Dermis blood vessel endothelial cell (primary cell): ENCODE measurements at places on chromosomes 2 and 18. TPM values are rescaled to one million over a fixed set of nuclear protein-coding genes. Genes with fewer than 3 reads are reported as not detected.

LCT gene
- total RNA-seq = under 0.01 TPM in 1 of 2 replicates, not detected in the other

DNA sequence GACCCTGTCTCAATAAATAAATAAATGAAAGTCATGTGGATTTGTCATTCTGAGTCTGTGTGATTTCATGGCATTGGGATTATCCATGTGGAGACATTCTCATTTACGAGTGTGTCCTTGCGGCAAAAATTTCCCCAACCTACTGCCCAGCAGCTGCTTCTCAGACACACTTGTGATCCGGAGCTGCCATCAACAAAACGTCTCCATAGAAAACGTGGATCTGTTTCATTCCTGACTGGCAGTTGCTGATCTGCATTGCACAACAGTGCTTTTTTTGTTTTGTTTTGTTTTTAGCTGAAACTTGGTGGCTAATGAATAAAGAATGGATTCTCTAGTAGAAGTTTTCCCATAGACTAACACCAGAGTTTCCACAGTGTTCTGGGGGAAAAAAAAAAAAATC lies 74.7 kb downstream of the TGIF1 start:
- no peak for DNase-seq

DNA sequence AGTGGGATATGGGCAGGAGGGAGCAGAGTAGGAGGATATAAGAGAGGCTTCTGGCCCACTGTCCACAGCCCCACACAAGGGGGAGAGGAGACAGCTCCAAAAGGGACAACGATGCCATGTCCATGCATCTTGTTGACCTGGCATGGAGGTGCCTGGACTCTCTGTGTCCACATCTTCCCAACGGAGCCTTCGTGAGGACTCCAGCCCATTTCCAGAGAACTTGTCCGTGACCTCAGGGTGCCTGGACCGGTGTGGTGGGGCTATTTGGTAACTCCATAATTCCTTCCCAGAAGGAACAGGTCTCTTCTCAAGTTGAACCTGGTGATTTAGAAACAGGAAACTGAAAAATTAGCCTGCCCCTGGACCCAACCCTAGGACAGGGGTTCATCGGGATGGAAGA lies 133.9 kb downstream of the CYP26B1 start:
- no peak for DNase-seq

GRCh38 chr2:190158798-190159434 lies 96.4 kb upstream of the MSTN start:
- peak; percentile 6 for DNase-seq

MAP3K19 gene
- not detected in 2 replicates for total RNA-seq

GRCh38 chr2:46350029-46350689 lies 53.0 kb downstream of the EPAS1 start:
- DNase-seq = peak; percentile 95

GULP1 gene
- total RNA-seq = 15.7 and 17.2 TPM in 2 replicates

TRIM43 gene
- not detected in 2 replicates for total RNA-seq

GRCh38 chr2:113910110-113910717 lies 20.3 kb downstream of the ACTR3 start:
- peak; percentile 38 for DNase-seq

KCMF1 gene
- total RNA-seq = 65.9 and 97.5 TPM in 2 replicates

DNA sequence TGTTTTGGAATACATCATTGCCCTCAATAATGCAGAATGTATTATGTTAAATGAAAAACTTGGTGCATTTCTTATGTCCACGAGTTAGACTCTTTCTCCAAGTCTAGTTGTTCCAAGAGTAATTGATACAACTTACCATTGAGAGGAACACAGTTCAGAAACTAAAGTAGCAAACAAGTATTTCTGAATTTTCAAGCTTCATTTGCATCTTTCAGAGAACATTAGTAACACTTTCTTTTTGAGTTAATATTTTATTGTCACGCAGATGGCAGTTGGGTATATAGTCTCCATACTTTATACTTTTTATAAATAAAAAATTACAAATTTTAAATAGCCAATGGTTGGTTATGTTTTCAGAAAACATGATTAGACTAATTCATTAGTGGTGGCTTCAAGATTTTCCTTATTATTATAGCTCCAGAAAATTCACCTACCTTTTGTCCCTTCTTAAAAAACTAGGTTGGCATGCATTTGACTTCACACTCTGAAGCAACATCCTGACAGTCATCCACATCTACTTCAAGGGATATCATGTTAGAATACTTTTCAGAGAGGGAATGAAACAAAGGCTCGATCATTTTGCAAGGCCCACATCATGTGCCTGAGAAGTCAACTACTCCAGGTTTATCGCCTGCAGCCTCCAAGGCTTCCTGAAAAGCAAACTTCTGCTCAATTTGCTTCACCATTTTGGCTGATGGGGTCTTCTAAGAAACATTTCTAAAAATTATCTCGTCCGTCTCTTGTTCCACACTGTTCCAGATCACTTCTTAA lies 29.9 kb downstream of the LYPD6B start:
- DNase-seq = no peak

SOS1 gene
- total RNA-seq = 13.1 and 24.9 TPM in 2 replicates

GRCh38 chr2:210558708-210559107 lies 2.3 kb downstream of the CPS1 start:
- DNase-seq = peak; percentile 42

DNA sequence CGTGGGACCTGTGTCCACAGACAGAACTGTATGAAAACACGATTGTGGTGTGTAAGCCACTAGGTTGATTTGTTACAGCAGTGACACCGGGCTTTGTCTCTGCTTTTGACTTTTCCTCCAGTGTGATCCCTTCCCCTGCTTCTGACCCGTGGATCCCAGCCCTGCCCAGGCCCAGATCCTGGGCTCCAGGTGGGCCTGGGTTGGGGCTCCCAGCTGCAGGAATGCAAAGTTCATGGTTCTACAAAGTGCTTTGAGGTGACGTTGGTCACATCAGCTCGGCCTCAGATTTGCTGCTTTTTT lies 26.8 kb downstream of the HPCAL1 start:
- no peak for DNase-seq

GRCh38 chr2:22035361-22035830 lies 911.6 kb downstream of the TDRD15 start:
- DNase-seq = no peak

PRSS56 gene
- total RNA-seq = not detected in 2 replicates

DNA sequence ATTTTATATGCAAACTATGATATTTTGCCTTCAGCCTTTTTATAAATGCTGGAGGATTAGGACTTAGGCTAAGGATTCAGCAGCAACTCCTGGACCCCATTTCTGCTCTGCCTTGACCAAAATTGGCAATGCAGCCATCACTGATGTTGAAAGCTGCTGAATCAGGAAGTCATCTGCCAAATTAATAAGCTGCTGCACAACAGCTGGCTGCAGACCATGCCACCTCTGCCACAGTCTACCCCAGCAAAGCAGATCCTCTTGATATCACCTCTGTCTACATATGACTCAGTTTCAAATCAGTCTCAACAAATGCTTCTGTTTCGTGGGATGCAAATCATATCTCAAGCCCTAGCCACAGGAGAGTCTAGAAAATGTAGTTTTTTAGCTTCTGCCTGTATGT lies 7.1 kb upstream of the SOS1 start:
- no peak for DNase-seq

SERPINE2 gene
- 2.3 and 5.1 TPM in 2 replicates for total RNA-seq

GRCh38 chr18:49921318-49921985 lies 108.1 kb upstream of the ACAA2 start:
- no peak for DNase-seq

GRCh38 chr18:45976566-45976965 lies 9.4 kb upstream of the EPG5 start:
- no peak for DNase-seq

TFPI gene
- 1,082 and 1,146 TPM in 2 replicates for total RNA-seq

DNA sequence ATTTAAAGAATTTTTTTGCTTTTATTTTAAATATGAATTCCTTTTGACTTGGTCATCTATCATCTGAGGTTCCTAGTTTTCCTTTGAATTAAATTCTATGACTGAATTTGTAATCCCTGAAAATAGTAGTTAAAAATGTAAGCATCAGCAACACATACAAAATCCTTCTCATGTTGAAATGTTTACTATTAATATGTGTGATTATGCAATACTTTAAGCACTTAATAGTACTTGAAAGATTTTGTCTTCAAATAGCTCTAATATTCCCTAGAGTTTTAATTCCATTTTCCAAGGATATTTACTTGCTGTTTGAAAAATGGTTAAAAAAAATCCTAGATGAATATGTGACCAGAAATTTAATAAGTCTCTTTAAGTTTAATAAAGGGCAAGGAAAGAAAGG lies 26.6 kb upstream of the SPATS2L start:
- DNase-seq = no peak

DNA sequence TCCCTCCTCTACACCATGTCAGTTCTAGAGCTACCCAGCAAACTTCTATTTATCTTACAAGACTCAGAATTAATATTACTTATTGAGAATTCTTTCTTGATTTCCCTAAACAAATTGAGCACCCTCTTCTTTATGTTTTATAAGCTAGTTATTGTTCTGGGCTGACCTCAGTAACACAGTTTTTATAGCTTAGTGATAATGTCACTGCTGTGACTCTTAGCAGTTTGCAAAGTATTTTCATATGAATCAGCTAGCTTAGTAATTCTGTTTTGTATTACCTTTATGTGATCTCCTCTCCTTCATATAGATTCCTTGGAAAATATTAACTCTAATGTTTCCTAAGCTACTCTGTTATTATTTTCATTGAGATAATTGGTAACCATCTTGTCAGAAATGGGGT lies 114.9 kb downstream of the PMS1 start:
- DNase-seq = no peak

- peak; percentile 48 for DNase-seq
Measured at GRCh38 chr2:65227020-65227455, 593 bp upstream of the ACTR2 start.

DNA sequence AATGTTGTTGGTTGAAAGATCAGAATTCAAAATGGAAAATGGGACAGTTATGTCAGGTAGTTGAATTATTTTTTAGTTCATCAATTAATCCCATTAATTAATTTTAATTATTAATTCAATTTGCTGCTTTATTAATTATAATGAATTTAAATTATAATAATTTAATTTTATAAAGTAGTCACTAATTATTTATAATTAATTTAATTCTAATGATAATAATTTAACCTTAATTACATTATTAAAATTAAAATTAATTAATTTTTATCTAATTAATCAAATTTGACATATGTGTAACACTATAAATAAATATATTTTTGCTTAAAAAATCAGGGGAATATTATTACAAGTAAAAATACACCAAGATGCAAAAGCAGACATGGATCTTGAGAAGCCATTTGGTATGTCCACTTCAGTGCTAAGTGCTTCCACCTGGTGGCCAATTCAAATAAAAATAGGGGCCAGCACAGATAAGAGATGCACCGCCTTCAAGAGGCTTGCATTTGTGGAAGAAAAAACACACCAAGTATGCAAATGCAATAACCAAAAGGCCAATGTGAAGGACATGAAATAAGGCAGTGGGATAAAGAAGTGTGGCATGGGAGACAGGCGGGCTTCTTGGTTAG lies 73.2 kb downstream of the MBP start:
- peak; percentile 82 for DNase-seq

GRCh38 chr18:13370995-13371625 lies 152.6 kb downstream of the LDLRAD4 start:
- no peak for DNase-seq

LRRC30 gene
- total RNA-seq = not detected in 2 replicates

DNA sequence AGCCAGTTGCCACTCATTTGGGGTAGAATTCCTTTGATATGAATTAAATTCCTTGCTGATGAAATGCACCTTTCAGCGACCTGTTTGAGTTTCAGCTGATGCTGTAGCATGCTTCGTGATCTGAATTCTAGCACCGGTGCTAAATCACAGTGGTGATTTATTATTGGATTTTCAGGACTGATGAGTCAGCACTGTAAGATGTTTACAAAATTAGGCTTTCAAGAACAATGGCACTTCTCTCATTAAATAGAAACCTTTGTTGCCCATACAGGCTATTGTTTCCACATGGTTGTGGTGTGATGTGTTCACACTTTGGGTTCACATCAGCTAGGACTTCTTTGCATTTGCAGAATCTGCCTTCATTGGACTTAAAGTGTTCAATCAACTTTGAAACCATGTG lies 687.7 kb downstream of the ARHGAP15 start:
- DNase-seq = no peak

- DNase-seq = no peak
Measured at GRCh38 chr2:44680983-44681531, 260.4 kb upstream of the SIX3 start.

SUMO1 gene
- 123 and 132 TPM in 2 replicates for total RNA-seq

GRCh38 chr2:4134551-4135550 lies 431.5 kb downstream of the DCDC2C start:
- DNase-seq = no peak

DNA sequence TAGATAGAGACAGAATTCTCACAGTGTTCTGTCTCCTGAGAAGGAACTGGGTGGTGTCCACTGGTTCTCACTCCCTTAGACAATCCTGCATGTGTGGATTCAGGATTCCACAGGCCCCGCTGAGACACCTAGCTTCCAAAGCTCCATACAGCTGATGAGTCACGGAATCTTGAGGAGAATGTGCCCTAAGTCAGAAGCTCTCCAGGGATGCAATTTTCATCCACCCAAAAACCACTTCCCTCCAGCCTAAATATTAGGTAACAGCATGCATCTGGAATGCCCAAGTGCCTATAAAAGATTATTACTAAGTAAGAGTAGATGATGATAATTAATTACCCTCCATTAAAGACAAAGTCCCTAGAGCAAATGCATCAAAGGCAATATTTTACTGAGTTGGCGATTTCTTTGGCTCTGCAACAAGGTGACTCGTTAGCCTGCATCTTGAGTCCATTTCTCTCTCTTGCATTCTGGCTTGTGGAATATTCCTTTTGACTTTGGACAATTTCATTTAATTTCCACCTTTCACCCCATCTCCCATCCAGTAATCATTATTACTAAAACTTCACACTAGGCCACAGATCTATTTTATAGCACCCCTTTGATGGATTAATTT lies 475.1 kb downstream of the TNS1 start:
- no peak for DNase-seq

UPP2 gene
- total RNA-seq = not detected in 2 replicates

GORASP2 gene
- total RNA-seq = 22.0 and 30.3 TPM in 2 replicates

MPHOSPH10 gene
- total RNA-seq = 17.4 and 18.9 TPM in 2 replicates

RAD51AP2 gene
- total RNA-seq = not detected in 2 replicates

DCAF17 gene
- 21.0 and 21.8 TPM in 2 replicates for total RNA-seq

PTMA gene
- 1,131 and 1,294 TPM in 2 replicates for total RNA-seq

DNA sequence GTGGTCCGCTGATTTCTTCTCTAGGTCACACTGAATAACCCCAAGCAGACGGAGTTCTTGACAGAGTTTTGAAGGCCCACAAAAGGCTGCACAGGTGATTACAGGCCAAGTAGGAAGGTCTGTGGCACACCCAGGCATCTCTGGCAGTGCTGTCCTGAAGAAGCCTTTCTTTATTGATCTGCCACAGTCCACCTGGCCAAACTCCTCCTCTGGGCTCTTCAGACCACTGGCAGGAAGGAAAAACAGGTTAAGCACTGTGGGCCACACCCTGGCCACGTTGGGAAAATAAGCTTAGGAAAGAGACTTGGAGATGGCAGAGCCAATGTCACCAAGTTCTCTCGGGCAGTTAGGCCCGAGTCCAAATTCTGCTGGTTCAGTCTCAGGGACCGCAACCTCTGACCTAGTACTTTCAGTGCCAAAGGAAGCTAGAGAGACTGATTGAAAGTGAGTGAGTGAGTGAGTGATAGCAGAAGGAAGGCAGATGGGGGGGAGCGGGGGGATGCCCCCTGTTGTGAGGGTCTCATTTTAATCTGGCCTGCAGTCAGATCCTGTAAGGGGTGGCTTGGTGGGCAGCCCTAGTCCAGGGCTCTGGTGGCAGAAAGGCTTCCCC lies 102.9 kb downstream of the TGFA start:
- no peak for DNase-seq
